ENCODE measurements at places on chromosomes 12 and 14.

DNA sequence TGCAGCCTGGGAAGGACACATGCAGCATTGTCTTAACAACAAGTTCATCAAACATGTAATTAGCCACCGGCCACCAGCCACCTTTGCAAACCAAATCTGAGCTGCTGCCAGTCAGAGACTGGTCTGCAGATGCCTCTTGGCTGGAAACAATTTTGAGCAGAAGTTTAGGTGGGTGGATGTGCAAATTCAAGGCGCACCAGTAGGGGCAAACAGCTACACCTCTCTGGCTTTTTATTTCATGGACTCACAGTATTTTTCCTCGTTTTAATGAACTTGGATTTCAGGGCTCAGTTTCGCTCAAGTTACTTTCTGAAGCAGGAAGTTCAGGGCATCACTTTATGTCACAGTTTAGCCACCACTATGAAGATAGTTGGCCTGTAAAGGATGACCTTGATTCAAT, 94.3 kb downstream of the OTX2 start:
- DNase-seq, result no peak

DNA sequence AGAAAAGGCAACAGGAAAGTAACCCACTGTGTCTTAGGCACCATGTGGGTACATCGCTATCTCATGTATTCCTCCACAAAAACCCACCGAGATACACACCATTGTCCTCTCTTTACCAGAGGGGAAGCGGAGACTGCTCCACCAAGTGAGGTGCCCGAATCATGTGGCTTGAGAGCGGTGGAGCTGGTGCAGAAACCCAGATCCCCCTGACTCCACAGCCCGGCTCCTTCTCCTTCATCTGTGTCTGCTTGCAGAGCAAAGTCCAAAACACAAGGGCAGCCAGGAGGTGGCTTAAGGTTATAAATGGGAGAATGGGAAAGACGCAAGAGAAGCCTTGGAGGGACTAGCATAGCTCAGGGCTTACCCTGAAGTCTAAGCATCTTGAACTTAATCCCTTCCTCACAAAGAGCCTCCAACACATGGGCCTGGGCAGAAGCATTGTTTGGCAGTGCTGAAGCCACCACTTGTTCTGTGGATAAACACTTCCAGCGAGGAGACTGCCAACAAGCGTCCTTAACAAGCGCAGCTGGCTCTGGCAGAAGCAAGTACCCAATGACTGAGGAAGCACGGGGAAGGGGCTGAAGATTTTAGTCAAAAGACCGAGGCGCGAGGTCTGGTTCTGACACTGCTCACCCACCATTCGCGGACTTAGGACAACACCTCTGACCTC, 83.0 kb downstream of the TTC7B start:
- no peak for DNase-seq

DNA sequence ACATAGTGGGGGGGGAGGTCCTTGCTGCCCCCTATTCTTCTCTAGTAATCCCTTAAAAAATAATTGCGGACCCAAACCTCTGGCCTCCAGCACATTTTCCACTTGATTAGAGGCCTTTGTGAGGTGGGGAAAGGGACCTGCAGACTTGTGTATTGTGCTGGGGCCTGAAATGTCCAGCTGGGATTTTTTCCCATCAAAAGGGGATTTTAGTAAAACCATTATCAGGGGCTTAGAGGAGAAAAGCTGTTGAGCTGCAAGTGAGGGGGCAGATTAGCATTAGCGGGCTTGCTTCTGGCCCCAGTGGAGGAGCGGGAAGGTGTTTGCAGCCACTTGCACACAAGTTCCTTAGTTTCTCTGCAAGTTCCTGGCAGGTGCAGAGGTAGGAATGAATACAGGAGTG, 13.9 kb downstream of the FBXL14 start:
- no peak for DNase-seq

DNA sequence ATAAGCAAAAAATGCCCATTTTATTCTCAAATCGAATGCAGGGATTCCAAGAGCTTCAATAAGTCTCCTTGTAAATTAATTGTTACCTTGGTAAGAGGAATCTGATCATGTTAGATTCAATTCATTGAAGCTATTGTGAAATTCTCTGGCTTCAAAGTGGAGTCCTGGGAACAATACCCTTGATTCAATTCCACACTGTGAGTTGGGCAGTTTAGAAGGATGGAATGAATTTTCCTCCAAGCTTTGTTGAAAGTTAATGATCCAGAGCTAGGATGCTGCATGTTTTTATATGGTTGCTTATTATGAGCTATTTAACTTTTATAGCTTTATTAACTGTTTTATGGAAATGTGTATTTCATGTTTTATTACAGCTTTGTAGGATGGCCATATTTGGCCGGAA, 89.9 kb upstream of the IGF1 start:
- DNase-seq, result no peak

- no peak for DNase-seq
Observed at GRCh38 chr12:32970465-32971110, 74.0 kb upstream of the PKP2 start.

DNA sequence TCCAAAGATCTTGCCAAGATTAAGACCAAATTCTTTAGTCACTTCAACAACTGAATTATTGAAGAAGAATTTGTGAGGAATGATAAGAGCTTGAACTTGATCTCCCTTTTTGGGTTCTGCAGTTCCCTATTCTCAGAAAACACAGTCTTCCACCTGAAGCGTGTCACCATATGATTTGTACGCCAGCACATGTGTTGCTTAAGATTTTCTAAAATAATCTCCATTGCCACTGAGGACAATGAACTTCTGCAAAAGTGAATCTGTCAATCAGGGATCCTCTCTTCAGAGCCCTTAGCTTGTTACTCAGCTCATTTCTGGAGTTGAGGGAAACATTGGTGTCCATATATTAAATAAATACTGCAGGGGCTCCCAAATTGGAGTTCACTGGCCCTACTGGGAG, 4.2 kb upstream of the SPIC start:
- no peak for DNase-seq

DNA sequence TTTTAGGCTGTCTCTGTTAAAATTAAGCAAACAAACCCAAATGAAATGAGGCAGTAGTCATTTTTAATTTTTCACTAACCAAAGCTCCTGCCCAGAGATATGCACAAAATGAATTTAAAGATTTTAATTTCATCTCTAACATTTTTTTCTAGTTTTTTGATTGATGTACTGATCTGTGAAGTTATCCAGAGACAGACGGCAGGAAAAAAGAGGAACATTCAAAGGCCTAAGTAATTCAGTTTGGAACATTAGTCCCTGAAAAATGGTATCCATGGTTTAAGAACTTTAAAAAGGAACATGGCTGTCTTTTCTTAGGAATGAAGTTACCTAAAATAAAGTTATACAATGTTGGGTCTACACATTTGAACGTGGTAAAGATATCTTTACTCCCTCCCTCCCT, 498.8 kb upstream of the LMO3 start:
- no peak for DNase-seq

GRCh38 chr14:93861836-93862235, 65.3 kb upstream of the FAM181A start:
- DNase-seq, result no peak

DNA sequence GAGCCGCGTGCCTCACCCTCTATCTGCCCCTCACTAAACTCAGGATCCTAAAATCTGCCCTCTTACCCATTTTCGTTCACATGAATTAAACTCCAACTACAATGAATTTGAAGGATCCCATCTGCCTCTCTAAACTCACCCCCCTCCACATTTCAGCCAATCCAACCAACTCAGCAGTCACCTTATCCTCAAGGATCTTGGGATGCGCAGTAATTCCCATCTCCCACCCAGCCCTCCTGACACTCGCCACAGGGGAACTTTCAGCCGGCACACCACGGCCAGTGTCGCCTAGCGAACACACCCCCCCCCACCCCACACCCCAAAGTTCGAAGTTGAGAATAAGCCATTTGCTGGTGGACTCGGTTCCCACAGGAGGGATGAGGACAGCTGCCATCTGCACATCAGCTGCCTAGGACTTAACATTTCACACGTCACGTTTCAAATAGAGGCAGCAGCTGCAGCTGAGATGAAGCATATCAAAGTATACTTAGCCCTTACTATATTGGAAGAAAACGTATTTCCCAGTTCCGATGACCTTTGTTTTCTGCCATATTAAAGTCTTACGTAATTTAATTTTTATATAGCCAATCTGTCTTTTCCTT, 8.7 kb upstream of the SELPLG start:
- DNase-seq, result no peak

- DNase-seq, result no peak
Observed at GRCh38 chr12:107322063-107322462, 228.7 kb upstream of the CRY1 start.

- DNase-seq, result no peak
Observed at GRCh38 chr14:99757331-99758070, 35.7 kb upstream of the EML1 start.

DNA sequence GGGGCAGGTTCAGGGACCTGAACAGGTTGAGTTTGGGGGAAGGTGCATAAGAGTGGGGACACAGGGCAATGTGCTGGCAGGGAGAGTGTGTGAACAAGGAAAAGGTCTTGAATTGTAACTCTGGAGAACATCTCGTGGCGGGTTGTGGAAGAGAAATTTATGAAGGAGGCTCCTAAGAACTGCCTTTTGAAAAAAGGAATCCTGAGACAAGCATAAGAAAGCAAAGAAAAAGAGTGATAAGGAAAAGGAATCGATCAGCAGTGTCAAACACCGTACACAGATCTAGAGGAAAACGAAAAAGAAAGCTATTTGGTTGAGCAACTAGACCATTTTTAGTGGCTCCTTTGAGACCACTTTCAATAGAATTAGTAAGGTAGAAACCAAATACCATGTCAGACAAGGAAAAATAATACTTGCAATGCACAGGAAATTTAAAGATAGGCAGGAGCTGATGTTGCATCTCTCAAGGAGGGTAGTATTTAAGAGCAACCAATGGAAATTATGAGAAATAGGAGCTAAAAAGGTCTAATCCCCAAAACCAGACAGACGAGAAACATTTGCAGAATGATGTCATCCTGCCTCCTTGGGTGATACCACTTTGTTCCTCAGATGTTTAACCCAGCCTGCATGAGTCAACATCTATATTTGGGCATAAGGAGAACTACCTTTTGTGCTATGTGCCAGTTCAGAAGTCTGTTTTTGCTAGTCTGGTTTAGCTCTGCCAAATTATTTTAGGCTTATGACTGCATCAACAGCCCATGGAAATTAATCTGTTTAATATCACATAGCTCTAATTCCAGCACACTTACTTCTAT, 64.5 kb upstream of the STK38L start:
- DNase-seq, result no peak

- DNase-seq, result no peak
Observed at GRCh38 chr12:46490635-46491034, 118.1 kb upstream of the SLC38A2 start.

GRCh38 chr14:56805201-56805991, 4.9 kb downstream of the OTX2 start:
- DNase-seq, result no peak

DNA sequence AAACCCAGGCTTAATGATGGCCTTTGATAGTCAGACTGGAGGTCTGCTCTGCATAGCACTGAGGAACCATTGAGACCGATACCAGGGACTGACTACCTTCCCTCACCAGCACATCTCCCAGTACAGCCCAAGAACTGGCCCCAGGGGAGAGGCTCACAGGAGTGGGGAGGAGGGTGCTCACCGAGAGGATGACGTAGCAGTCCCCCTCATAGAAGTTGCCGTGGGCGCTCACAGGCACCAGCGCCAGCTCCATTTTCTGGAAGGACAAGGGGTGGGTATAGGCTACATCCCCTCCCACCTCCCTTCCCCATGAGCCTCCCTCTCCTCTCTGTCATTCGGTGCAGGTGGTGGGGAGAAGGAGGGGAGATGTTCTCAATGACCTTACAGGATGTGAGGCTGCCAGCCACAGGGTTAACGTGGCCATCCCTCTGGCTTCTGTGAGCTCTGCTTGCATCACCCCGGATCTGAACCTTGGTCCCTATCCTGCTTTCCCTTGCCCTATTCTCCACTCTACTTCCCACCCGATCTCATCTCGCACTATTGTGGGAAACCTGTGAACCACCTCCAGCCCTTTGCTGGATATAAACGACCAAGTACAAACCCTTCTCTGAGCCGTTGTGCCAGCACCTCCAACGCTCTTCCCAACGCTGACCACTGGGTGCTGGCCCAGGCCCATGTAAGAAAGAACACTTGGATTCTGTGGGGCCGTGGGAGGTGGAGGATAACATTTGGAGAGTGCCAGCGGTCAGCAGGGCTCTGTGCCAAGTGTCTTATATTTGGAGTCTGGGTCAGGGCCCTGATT, 4.4 kb downstream of the AVIL start:
- DNase-seq, result no peak

GRCh38 chr12:24754690-24755638, 193.9 kb downstream of the BCAT1 start:
- no peak for DNase-seq

GRCh38 chr12:64716371-64716770, 42.8 kb downstream of the GNS start:
- no peak for DNase-seq

DNA sequence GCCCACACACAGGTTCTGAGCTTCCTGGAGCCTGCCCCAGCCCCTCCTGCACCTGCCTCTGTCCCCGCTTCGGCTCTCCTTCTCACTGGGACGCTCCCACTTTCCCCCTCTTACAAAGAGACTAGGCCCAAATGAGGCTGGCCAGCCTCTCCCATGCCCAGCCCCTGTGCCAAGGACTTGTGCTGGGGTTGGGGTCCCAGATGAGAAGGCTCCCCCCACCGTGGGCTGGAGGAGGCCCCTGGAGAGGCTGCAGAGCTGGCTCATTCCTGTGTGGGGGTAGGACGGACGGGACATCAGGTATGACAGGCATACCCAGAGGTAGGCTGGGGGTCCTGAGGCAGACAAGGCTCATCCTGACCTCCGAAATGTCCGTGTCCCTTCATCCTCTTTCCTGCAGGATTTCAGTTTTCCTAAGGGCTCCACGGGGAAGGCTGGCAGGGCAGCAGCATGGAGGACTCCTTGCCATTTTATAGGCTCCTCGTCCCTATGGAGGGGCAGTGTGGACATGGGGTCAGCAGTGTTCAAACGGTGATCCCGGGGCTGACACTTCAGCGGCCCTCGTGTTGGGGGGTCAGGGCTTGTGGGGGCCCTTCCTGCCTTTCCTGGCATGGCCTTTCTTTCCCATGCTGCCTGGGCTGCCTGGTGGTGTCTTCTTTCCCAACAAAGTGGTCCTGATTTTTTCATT, 49.1 kb upstream of the MEG3 start:
- DNase-seq, result no peak

GRCh38 chr14:36233217-36233616, 56.7 kb upstream of the PTCSC3 start:
- DNase-seq, result no peak

DNA sequence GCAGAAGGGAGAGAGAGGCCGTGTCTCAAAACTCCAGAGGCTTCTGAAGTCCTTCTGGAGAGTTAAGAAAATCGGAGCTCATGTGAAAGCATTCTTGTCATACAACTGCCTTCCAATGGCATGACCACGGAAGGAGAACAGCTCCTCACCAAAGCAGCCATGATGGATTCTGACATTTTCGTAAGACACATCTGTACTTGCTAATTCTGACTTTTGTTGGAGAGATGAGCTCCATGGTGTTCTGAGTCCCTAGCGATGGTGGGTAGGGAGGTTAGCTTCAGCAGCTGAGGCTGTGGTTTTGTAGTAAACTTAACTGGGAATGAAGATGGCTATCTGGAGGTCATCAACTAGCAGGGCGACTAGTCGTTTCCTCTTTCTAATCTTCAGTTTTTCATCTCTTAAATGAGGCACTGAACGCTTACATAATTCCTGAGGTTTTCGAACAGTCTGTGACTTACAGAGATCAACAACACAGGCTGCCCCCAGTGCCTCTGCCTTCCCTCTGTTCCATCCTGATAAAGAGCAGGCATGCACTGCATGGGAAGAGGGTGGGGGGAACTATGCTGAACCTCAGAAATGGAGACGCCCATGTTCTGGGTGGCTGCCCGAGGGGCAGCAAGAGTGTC, 28.6 kb upstream of the DICER1 start:
- no peak for DNase-seq

GRCh38 chr12:47904713-47905709, at the start of gene VDR:
TSS of gene VDR (minus strand) at chr12:47904994. CDS start at chr12:47879113, 25,881 bp downstream.
- peak; percentile 51 for DNase-seq

- DNase-seq, result no peak
Observed at GRCh38 chr14:39554576-39554975, 122.3 kb upstream of the FBXO33 start.

All from activated CD4-positive, alpha-beta T cell treated with anti-CD3 and anti-CD28 coated beads for 1 hour (primary cell).